ENCODE measurements at places on chromosomes 4 and X. TPM values are rescaled to one million over a fixed set of nuclear protein-coding genes. Genes with fewer than 3 reads are reported as not detected.

- no peak for DNase-seq
Observed at GRCh38 chr4:39263895-39264294, 81.6 kb downstream of the WDR19 start.

- DNase-seq = no peak
Observed at GRCh38 chr4:28151314-28151713, 1290.7 kb downstream of the STIM2 start.

- DNase-seq = no peak
Observed at GRCh38 chr4:16862697-16863096, 35.7 kb downstream of the LDB2 start.

GRCh38 chrX:15146515-15146914 lies 123.4 kb downstream of the ASB9 start:
- DNase-seq = no peak

DNA sequence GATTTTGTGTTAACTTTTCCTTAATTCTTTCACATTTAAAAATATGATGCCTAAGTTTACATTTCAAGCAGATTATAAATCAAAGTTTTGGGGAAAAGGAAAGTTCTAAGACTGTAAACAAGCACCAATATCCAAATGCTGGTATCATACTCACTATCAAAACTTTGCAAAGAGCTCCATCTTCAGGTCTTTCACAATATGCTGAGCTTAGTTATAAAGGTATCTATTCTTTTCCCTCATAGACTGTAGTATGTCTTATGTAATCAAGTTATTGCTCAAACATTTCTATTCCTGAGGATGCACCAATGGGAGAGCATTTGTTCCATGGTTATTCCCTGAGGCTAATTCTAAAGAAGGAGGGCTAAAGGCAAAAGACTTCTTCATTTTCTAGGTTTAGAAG lies 207.9 kb upstream of the FAM241A start:
- DNase-seq = no peak

DNA sequence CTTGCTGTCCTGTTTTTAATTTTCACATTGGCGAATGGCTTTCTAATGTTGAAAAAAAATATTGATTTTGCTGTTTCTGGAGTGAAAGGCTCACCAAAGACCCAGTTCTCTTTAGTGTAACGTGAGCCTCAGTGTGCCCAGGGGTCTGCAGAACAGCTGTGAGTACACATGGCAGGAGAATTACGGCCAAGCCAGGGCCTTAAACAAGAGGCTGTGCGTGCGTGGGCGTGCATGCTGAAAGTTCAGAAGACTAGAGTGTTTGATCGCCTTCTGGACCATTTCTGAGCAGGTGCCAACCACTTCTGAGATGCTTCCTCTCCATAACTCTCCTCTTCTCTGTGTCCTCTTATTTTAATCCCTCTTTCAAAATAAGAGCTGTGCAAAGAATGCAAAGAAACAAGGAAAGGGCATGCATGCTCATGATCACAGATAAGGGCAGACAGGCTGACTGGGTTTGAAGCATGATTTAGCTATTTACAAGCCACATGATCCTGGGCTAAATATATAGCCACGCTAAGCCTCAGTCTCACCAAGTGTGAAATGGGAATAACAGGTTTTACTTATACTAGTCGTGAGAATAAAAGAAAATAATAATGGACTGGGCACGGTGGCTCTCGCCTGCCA lies 9.9 kb downstream of the PHEX start:
- no peak for DNase-seq

GRCh38 chr4:13920111-13920875 lies 292.8 kb upstream of the BOD1L1 start:
- no peak for DNase-seq

KLHL13 gene
- total RNA-seq = 7.2 TPM

IBSP gene
- total RNA-seq = not detected
